Right ventricle myocardium inferior (tissue), 1 donor: ENCODE measurements at places on chromosomes 4 and X. TPM values are rescaled to one million over a fixed set of nuclear protein-coding genes. Genes with fewer than 3 reads are reported as not detected.
A peak's percentile ranks its signal among the peaks of the same experiment; 100 is the strongest.

DNA sequence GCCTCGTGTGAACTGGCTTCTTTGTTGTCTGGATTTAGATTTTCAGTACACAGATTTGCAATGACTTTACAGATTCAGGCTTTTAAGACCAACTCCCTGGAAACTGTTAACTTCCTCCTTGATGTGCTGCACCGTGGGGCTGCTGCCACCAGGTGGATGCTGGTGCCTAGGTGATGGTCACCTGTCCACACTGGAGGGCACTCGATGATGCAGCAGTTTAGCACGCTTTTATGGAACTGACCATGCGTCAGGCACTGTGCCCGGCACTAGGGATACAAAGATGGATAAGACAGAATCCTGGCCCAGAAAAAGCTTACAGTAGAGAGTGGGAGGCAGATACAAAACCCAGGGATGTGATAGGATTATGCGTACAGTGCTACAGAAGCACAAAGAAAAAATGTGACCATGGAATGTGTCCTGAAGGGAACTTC lies 180.7 kb downstream of the CEP135 start:
- DNase-seq = no peak

GRCh38 chr4:110533590-110533910 lies 57.6 kb downstream of the ENPEP start:
- DNase-seq = no peak

DNA sequence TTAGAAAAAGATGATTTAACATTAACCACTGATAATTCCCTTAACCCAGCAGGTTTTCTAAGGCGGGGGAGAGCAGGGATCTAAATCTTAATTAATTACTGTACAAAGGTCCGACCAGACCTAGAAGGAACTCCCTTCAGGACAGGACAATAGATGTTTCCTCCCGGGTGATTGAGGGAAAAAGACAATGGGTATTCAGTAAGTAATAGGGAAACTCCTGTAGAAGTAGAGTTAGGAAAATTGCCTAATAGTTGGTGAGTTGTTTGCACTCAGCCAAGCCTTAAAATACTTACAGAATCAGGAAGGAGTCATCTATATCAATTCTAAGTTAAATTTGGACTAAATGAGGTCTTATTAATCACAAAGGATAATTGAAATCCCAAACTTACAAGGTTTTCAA lies 5.8 kb upstream of the SRD5A3 start:
- DNase-seq = no peak

DNA sequence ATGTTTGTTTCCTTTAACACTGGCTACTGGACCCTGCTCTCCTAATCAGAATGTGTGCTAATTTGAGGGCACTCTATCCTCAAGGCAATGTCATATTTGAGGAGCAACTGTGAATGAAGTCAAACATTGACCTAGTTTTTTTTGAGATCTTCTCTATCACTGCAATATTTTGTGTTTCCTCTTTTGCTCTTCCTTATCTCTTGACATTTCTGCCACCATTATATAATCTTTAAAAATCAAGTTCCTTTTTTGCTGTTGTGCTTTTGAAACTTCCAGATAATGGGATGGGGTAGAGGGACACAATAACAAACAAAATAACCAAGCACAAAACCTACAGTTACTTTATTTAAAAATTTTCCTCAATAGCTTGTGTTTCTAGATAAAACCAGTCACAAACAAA lies 7.4 kb upstream of the WDFY3 start:
- DNase-seq = no peak

DNA sequence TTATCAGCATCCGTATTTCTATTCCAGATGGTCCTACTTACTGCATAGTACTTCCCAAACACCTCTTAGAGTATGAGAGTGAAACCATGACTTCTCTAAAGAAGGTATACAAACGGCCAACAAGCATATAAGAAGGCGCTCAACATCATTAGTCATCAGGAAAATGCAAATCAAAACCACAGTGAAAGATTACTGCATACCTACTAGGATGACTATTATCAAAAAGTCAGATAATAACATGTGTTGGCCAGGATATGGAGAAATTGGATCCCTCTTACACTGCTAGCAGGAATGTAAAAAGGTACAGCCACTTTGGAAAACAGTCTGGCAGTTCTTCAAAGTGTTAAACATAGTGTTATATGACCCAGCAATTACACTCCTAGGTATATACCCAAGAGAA lies 215.3 kb upstream of the CXorf66 start:
- no peak for DNase-seq

- DNase-seq = no peak
Observed at GRCh38 chr4:70511365-70511764, 7.0 kb upstream of the AMTN start.

- peak; percentile 65 for DNase-seq
Observed at GRCh38 chrX:150664290-150664689, 28.9 kb upstream of the MTMR1 start.

GRCh38 chr4:37892641-37893040 lies 1.8 kb downstream of the TBC1D1 start:
- DNase-seq = no peak

UTP3 gene
- total RNA-seq = 14.8 TPM

P2RY8 gene
- 1.9 TPM for total RNA-seq

UGT2B15 gene
- not detected for total RNA-seq

EFNB1 gene
- 18.0 TPM for total RNA-seq

TEX13A gene
- not detected for total RNA-seq

CFAP299 gene
- total RNA-seq = 0.38 TPM

UCHL1 gene
- total RNA-seq = 7.9 TPM

RBM46 gene
- total RNA-seq = not detected

MMRN1 gene
- 3.7 TPM for total RNA-seq

EXOC1L gene
- total RNA-seq = not detected

C4orf50 gene
- total RNA-seq = not detected

HADH gene
- 260 TPM for total RNA-seq
